ENCODE measurements at places on chromosomes 7 and 10. TPM values are rescaled to one million over a fixed set of nuclear protein-coding genes. Genes with fewer than 3 reads are reported as not detected.

Gene ACSM6
- 0.96 TPM for total RNA-seq

Gene SRI
- total RNA-seq = 50.8 TPM

Gene HOXA3
- total RNA-seq = 0.96 TPM

Gene TEX47
- total RNA-seq = 1.2 TPM

Gene SORCS3
- 0.48 TPM for total RNA-seq

Measured in umbilical cord (tissue), 2 donors.